ENCODE measurements at places on chromosomes 3 and 15.

DNA sequence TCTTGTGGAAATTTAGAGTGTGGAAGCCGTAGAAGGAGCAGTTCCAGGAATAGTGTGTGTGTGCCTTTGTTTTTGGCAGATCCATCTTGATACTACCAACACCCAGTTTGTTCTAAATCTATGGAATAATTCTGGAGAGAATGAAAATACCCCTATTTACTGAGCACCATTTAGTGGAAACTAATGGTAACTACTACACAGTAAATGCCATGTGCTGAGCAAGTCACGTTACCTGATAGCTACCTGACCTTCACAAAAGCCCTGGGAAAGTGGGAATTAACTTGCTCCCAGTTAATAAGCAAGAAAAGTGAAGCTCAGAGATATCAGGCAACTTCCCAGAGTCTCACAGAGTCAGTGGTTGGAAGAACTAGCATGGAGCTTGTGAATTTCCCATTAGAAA, 137.7 kb downstream of the ARPP21 start:
- DNase-seq, result no peak

GRCh38 chr15:100373942-100374341, 32.2 kb upstream of the ADAMTS17 start:
- no peak for DNase-seq

DNA sequence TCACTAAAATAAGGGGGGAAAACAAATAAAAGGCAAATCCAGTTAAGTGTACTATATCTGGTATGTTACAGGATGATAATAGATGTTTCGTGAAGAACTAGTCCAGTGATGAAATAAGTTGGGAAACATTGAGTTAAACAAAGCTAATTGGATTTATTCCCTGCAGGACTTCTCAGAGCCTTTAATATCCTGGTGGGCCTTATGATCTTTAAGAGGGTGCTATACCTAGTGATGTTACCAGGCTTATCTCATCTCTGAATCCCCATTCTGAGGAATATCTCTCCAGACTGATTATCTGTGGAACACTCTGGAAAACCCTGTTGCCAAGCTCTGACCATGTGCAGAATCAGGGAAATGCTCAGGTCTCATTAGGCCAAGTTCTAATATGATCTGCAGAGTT, 54.8 kb upstream of the POMGNT2 start:
- DNase-seq, result no peak

DNA sequence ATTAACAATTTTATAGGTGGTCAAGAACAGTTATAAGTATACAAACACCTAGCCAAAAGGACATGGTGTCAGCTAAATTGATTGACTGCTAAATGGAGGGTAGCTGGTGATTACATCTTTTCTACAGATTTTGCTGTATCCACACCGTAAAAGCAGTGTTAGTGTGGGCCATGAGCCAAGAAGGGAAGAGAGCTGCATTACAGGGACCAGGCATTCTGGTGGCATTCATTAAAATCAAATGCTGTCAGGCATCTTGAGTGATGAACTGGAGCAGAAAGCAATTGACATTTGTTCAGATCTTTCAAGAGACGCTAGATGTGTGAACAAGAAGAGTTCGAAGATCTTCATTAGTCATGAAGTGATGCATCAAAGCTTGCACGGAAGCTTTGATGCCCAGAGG, 177.9 kb downstream of the ARPP21 start:
- DNase-seq, result no peak

- peak; percentile 73 for DNase-seq
Observed at GRCh38 chr3:120145542-120146285, 51.5 kb upstream of the GSK3B start.

- DNase-seq, result no peak
Observed at GRCh38 chr3:140363801-140364200, 314.1 kb upstream of the TRIM42 start.

DNA sequence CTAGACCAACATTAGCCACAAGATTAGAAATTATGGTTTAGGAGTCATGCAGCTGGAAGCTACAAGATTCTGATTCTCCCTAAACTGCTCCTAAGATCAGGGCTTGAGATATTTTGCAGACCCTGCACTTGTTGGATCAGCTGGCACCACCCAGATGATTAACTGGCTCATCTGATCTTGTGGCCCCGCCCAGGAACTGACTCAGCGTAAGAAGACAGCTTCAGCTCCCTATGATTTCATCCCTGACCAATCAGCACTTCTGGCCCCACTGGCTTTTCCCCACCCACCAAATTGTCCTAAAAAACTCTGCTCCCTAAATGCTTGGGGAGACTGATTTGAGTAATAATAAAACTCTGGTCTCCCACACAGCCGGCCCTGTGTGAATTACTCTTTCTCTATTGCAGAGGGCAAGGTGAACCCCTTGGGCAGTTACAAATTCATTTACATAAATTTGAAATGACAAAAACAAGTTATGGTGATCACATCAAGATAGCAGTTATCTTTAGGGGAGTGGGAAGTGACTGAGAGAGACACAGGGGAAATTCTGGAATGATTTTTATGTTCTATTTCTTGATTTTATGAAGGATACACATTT, 76.5 kb downstream of the CD200R1L start:
- DNase-seq, result peak; percentile 78

- DNase-seq, result no peak
Observed at GRCh38 chr3:76514836-76515235, 525.1 kb upstream of the ROBO2 start.

- DNase-seq, result no peak
Observed at GRCh38 chr15:41990243-41990605, 17.9 kb upstream of the EHD4 start.

GRCh38 chr3:59313365-59313764, 263.5 kb upstream of the CFAP20DC start:
- peak; percentile 13 for DNase-seq

GRCh38 chr3:153855772-153856171, 265.4 kb upstream of the ARHGEF26 start:
- DNase-seq, result no peak

- no peak for DNase-seq
Observed at GRCh38 chr15:92232317-92232716, 161.4 kb upstream of the ST8SIA2 start.

DNA sequence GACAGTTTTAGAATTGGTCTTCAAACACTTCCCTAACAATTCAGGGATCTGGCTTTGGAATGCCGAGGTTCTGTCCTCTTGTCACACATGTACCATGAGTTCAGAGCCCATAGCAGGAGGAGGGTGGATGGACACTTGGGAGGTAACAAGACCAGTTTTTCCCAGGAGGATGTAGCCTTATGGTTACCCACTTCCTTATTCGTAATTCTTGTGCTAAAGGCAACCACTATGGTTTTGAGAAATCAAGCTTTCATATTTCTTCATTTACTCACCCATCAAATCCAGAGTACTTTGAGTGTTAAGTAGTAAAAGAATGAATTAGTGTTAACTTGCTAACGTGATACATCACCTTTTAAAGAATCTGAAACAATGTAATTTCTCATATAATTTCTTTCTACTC, 479.6 kb upstream of the ALCAM start:
- DNase-seq, result peak; percentile 47

- peak; percentile 20 for DNase-seq
Observed at GRCh38 chr3:44326019-44326418, 12.5 kb upstream of the TCAIM start.

DNA sequence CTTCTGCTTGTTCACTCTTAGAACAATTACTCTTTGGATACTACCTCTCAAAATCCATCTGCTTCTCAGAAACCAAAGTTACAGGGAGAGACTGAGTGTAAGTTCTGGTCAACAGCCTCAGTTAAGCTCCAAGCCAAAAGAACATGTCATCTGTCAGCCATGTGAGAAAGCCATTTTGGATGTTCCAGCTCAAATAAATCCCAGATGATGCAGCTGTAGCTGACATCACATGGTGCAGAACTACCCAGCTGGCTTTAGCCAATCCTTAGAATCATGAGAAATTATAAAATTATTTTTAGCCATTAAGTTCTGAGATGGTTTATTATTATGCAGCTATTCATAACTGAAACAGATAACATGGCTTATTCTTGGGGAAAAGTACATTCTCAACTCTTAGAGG, 696.0 kb downstream of the ZNF385D start:
- DNase-seq, result no peak

GRCh38 chr3:62502315-62503300, 129.3 kb upstream of the FEZF2 start:
- no peak for DNase-seq

GRCh38 chr3:35393901-35394799, 245.2 kb upstream of the ARPP21 start:
- DNase-seq, result no peak

GRCh38 chr15:81293728-81294515, 30.0 kb downstream of the STARD5 start:
- no peak for DNase-seq

GRCh38 chr3:52277972-52278509, 408 bp downstream of the WDR82 start:
- no peak for DNase-seq

DNA sequence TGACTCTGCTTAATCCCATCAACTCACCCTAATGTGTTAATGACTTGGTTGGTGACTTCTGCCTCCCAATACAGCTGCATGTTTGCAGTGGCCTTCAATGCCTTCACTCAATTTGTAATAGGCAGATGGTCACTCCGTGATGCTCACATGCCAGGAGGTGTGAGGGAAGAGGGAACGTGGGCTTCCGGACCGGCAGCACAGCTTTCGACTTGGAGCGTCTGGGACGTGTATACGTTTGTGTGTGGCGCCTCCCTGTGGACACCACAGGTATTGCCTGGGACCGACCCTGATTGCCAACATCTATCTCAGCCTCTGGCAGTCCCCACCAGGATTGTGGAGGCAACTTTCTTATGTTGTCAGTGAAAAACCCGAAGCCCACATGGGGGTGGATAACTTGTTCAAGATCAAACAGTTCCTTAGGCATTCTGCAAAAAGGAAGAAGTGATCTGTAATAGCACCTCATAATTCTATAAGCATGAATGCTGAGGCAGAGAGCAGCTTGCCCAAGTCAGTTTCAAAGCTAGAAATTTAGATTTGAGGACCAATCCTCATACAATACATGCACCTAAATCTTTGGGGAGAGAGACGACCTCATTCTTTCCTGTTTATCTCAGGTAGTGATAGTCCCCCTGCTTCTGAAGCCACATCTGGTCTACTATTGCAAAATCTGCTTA, 16.9 kb downstream of the MRPL46 start:
- peak; percentile 63 for DNase-seq

DNA sequence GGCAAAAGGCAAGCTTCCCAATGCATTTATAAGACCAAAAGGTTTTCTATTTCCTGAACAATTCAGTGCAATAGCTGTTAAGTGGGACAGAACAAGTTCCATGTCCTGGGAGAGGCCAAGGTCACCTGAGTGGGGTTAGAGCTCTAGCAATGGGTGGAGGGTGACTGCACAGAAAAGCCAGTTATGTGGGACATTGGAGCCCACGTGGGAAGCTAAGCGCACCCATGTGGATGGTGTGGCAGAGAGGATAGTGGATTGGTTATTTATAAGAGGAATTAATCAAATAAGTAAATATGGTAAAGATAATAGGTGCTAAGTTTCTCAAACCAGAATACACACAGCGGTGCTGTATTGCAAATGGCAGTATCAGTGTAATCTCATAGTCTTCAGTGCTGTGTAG, 6.3 kb downstream of the NSMCE3 start:
- no peak for DNase-seq

DNA sequence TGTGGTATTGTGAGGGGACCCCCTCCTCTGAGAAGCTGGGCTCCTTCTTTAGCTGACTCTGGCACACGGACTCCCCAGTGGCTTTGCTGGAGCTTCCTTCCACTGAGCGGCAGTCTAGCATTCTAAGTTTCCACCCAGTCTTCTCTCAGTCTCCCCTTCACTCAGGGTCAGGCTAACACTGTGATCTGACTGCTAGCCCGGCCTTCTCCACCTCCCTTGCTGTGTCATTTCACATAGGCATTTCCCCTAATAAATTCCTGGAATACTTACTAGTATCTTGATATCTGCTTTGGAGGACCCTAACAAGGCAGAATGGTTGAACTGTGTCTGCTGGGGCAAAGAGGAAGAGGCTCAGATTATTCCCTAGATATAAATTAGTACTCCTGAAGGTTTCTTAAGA, 106.2 kb upstream of the THBS1 start:
- peak; percentile 74 for DNase-seq

DNA sequence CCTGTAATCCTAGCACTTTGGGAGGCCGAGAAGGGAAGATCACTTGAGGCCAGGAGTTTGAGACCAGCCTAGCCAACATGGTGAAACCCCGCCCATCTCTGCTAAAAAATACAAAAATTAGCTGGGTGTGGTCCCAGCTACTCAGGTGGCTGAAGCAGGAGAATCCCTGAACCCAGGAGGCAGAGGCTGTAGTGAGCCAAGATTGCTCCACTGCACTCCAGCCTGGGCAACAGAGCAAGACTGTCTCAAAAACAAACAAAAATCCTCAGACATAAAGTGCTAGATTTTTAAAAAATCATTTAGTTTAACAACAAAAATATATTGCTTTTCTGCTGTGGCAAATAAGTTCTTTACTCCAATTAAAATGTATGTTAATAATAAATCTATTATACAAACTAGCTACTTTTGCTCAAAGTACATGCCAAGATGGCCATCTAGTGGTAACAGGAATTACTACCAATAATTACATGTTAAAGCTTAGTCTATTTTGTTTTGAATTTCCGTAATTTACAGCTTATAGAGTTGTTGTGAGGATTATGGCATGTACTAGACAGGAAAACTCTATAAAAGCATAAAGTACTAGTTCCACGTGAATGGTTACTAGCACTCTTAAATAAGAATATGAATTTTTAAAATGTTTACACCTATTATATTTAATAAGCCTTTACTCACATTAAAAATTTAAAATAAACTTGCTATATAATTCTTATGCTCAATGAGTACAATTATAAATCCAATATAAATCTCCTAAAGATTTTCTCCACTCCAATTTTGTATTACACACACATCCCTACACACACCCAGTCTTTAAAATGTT, 39.0 kb downstream of the GABPB1 start:
- DNase-seq, result peak; percentile 54

DNA sequence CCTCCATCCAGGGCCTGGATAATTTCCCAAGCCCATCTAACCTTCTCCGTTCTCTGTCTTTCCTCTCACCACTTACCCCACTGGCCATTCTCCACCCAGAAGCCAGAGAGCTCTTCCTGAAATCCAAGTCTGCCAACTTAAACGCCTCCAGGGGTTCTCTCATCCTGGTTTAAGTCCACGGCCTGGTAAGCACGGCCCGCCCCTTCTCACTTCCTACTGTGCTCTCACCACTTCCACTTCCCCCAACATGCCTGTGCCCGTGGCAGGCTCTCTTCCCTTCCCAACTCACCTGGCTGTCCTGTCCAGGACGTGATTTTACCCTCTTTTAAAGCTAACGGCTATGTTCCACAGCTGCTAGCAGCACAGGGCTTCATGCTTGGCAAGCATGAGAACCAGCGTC, 1.7 kb upstream of the CX3CR1 start:
- DNase-seq, result no peak

DNA sequence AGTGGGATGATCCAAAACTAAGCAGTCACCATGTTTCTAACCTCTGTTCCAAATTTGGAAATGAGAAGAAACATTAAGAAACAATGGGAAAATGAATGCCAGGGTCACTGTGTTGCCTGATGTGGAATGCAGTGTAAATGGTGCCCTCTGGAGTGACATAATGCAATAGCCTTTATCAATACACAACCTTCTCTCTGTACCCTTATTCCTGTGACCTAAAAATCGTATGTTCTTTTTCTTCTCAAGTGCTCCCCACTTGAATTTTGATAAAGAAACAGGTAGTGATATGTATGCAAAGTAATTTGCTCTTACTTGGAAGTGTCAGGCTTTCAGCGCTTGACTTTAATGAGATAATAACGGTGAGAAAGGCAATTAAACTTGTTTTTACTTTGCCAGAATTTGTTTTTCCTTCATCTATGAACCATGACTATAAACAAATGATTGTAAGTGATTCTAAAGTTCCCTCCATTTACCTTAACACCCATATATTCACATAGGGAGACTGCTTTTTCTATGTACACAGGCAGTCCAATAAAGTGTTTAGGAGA, 145.8 kb upstream of the THRB start:
- peak; percentile 55 for DNase-seq

GRCh38 chr15:45829336-45830153, 194.7 kb downstream of the SQOR start:
- DNase-seq, result no peak
